ENCODE measurements at places on chromosomes 3 and 15. TPM values are rescaled to one million over a fixed set of nuclear protein-coding genes. Genes with fewer than 3 reads are reported as not detected.

Gene FBXW12
- total RNA-seq = 0.16 TPM

Gene IL20RB
- total RNA-seq = 0.93 TPM

Gene CPN2
- total RNA-seq = not detected

Gene KLF15
- 0.53 TPM for total RNA-seq

Gene GABRG3
- not detected for total RNA-seq

Gene WDR82
- total RNA-seq = 95.2 TPM

Gene OR4M2
- not detected for total RNA-seq

Gene SLC6A1
- total RNA-seq = not detected

Gene VIPR1
- 6.6 TPM for total RNA-seq

Gene SCG5
- total RNA-seq = 1.2 TPM

DNA sequence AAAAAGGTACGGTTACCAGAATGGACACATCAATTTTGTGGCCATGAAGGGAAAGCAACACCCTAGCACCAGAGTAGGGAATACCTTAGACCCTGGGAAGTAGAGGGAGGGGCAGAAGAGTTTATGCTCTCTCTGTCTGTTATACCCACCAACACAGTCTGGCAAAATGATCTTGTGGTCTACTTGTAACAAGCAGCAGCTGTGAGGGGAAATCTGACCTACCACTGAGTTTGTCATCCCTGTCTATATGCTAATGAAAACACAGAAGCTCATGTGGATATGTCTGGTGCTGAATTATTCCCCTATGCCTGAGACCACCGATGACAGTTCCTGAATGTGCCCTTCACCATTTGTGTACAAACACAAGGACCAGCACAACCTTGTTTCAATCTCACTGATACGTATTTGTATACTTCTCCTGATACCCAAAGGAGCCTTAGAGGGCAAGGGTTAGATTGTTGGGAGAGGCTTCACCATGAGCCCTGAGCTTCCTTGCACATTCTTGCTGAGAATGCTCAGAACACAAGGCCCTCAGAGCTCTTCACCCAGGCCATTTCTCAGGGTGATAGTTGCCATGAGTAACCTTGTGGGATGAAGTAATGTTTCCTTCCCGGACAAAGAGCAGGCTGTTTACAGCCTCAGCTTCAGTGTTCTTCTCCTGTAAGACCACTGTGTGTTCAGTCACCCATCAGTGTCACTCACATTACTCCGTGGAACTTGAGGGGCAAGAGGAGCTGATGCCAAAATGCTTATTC lies 24.7 kb upstream of the ZNF639 start:
- no peak for DNase-seq

DNA sequence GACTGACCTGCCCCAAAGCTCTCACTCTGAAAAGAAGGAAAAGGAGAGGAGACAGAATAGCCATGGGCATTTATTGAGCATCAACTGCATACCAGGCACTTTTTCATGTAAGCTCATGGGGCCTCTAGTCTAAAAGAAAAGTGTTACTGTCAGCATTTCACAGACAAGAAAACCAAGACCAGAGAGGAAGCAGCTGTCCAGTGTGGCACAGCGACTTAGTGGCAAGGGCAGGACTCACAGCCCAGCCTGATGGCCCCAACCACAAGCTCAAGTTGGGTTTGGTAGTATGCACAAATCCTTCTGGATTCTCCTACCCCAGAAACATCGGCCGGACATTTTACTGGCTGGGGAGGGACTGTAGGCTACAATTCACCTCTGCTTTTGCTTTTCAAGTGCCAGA lies 5.8 kb downstream of the EFCC1 start:
- no peak for DNase-seq

DNA sequence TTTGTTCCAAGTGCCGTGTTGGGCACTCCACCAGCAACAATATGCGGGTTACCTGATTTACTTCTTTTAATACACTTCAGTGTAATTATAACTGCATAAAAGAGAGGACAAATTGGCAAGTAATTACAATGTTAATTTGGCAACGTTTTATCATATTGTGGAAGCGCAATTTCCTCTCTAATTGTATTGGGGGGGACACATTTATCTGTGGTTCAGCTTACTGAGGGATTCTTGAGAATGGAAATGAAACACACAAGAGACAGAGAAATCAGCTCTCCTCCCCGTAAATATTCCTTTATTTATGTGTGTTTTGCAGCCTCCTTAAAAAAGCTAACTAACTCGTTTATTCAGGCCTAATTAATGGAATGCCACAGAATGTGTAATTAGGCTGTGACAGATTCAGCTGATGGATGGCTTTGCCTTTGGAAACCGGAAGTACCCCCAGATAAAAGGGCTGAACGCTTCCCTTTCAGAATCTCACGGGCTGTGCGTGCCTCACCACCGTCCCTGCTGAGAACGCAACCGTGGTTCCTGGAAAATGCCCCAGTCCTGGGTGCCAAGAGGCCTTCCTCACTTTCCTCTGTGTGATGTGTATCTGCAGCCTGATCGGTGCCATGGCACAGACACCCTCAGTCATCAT lies 247.1 kb upstream of the ST8SIA2 start:
- DNase-seq = no peak

- DNase-seq = no peak
These were observed 38.6 kb upstream of the NANOGP8 start for GRCh38 chr15:35123743-35124142.

- no peak for DNase-seq
These were observed 128.2 kb upstream of the SLC7A14 start for GRCh38 chr3:170714122-170714521.

DNA sequence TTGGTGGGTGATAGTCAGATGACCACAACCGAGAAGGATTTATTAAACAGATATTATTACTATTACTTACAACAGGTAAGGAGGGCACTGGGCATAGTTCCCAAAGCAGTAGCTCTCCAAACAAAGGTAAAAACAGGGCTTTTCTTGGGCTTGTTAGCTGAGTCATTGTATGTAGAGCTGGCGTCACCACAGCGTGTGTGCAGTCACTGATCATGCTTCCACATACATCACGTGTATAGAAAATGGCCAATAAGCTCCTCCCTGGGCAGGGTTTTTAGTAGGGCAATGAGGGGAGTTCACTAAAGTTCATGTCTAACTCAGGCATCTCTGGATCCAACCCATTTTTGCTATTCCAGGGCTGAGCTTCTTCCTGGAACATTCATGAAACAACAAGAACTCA lies 5.8 kb upstream of the SAMMSON start:
- DNase-seq = no peak

DNA sequence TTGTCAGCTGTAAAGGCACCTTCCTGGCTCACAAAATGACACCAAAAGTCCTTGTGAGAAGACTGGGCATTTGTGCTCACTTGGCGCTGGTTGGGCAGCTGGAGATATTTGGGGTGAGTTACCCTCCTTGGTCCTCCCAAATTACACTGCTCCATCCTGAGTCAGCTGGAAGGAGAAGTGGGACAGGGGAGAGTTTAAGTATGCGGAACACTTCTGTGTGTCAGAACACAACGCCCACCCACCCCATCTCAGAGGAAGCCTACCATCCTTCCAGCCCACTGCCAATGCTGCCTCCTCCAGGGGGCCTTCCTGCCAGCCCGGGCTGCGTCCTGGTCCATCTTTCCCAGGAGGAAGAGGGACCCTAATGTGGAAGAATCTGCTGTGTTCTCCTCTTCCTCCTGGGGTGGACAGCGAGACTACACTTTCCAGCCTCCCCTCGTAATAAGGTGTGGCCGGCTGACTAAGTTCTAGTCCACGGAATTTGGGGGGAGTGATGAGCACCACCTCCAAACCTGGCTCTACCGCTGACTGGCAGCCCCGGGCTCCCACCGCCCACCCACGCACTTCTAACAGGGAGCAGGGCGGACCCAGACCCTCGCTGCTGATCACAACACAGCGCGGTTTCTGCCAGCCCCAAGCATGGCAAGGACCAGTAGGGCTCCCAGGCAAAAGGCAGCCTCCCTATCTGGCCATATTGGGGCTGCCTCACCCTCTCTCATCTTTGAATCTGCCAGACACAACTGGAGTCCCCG lies 265.0 kb downstream of the XXYLT1 start:
- no peak for DNase-seq

- DNase-seq = no peak
These were observed 16.0 kb downstream of the SLC22A14 start for GRCh38 chr3:38297947-38298711.

GRCh38 chr3:13290941-13291340 lies 129.2 kb downstream of the NUP210 start:
- DNase-seq = no peak

DNA sequence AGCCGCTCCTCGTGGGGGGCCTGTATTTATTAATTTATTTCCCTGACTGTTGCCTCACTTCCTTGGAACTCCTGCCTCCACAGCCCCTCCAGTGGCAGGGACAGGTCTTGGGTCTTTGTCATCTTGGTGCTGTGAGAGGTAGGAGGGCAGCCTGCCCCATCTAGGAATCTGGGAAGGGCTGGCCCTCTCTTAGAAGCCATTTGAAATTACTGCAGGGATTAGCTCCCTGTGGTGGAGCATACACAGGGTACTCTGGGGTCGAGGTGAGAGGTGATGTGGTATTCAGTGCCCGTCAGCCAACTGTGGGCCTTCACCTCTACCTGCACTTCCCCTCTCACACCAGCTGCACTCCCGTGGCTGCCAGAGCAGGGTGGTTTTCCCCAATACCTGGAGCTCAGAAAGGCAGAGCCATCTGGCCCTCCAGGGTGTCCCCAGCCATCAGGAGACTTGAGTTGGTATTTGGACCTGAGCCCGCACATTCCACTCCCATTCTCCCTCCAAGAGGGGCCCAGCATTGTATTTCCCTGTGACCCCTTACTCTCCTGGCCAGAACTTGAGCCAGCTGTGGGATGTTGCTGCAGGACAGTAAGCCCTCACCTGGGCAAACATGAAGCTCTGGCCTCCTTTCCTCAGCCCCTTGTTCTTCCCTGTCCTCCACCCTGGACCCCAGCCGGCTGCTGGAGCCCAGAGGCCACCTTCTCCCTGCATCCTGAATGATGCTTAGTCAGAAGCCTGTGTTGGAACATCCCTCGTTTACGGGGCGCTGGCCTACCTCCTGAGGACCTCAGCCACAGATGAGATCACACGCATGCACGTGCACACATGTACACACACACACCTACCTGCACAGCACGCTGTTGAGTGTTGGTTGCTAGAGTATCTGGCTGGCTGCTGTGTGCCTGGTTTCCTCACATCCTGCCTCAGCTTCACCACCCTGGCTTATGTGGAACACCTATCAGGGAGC lies 2.0 kb upstream of the JMJD7 start:
- DNase-seq = no peak

GRCh38 chr3:193344486-193344885 lies 34.1 kb downstream of the ATP13A5 start:
- DNase-seq = no peak

- no peak for DNase-seq
These were observed 22.7 kb upstream of the ZNF639 start for GRCh38 chr3:179299999-179300613.

- peak; percentile 26 for DNase-seq
These were observed 58.7 kb upstream of the BCHE start for GRCh38 chr3:165895919-165896318.

- no peak for DNase-seq
These were observed 90.7 kb upstream of the ICE2 start for GRCh38 chr15:60569596-60569995.

DNA sequence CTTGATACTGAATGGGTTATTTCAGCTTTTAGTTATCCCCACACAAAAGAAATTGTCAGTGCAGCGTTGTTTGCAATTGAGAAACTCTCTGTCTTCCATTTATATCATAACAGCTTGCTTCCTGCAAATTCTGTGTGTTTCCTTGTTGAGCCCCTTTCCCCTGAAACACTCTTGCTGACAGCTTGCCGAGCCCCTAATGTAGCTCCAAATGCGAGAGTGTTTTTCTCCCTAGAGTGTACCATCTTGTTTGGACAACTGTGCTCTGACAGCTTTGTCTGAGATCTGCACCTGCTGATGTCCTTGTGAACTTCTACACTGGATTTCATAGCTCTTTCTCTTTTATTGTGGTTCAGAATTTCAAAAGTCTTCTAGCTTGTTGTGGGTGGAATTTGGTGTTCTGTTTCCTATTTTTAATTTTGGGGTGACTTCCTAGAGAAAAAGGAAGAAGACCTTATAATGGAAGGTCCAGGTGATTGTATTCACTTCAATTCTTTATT lies 343.5 kb downstream of the PDCD6IP start:
- no peak for DNase-seq

- DNase-seq = peak; percentile 6
These were observed 86.6 kb downstream of the NR2F2 start for GRCh38 chr15:96416934-96417759.

- DNase-seq = no peak
These were observed 6.1 kb downstream of the ZBTB47 start for GRCh38 chr3:42659451-42660130.

DNA sequence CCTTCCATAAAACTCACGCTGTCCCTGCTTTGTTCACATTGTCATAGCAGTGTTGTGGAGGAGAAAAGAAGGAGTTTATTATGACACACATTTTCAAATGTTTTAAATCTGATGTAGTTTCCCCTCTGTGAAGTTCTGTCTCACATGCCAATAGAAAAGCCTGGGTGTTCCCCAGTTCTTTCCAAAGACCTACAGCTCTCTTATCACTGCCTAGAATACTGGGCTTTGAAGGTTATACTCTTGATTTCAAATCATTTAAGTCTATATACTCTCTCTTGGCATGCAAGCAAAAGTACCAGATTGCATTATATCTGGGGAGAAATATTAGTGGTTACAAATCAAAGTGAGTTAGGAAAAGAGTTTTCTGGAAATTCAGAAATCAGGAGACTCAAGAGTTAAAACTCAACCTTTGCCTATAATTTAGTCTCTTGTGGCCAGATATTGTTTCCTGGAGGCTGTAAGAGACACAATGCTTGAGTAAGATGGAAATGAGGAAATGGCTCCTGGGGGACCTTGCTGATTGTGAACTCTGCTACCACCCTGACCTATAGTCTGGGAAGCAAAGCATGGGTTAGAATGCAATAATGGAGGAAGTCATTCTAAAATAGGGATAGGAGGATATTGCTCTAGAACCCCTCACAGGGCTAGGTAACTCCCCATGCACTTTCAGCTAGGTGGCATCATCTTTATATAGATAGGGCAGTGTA lies 182.8 kb downstream of the KCNAB1 start:
- no peak for DNase-seq

GRCh38 chr3:48856469-48856868 lies 8.8 kb upstream of the PRKAR2A start:
- DNase-seq = no peak

DNA sequence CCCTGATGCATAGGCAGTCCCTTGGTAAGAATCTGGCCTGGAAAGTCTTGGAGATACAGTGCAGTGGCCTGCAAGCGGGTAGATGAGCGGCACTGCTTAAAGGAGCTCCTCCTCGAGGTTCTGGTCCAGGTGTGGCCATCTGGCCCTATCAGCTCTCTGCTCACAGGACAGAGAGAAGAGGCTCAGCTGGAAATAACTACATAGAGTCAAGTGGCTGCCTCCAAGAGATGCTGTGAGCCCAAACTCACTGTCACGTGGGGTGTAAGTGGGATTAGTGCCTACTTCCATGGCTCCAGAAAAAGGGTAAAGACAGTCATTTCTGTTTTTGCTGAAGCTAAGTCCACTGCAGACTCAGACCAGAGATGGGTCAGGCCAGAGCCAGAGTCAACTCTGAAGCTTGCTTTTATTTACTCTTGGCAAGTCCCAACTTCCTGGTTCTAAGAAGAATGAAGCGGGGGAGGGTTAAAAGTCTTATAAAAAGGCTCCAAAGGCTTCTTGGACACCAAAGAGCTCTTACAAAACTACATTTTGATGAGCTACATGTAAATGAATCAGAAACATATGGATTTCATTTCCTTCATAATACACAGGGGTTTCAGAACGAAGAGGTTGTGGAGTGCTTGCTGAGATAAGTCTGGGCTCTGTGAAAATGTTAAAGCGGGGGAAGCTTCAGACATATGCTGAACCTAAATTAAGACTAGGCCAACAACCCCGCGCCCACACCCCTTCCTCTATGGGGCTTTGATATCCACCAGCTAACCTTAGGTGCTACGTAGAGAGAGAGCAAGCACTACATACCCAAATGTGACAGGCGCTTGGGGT lies 77.1 kb downstream of the PDZRN3 start:
- DNase-seq = no peak

Measured in activated CD4-positive, alpha-beta T cell treated with anti-CD3 and anti-CD28 coated beads for 36 hours (primary cell).